ENCODE measurements at places on chromosomes 5 and 9.

DNA sequence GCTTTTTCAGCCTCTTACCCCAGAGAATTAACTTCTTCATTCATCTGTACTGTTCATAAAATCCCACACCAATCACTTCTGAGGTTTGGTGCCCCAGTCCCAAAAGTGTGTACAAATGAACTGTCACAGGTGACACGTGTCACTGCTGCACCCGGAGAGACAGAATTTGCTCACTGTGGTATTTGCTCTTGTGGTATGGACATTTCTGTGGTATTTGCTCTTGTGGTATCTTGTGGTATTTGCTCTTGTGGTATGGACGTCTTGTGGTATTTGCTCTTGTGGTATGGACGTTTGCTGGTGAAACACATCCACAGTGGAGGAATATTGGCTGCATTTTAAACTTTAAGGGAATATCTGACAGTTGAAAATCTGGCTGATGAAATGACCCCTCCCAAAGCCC lies 214.9 kb upstream of the DAP start:
- no peak for DNase-seq

- no peak for DNase-seq
These were observed 577.6 kb downstream of the TLR4 start for GRCh38 chr9:118281772-118282171.

DNA sequence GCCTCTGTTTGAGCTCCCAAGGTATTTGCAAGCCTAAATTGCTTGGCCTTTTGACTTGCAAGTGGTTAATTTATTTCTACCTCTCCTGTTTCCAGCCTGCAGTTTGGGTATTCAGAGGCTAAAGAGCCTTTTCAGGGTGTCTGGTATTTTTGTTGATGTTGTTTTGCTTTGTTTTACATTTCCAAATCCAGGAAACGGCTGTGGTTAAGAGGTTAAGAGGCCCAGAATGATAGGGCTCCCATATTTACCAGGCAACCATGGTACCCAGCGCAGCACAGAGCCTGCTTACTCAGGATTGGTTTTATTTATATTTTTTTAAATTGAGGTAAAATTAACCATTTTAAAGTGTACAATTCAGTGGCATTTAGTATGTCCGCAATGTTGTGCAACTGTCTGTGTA lies 92.1 kb downstream of the PDZD2 start:
- DNase-seq = no peak

- DNase-seq = no peak
These were observed 368 bp downstream of the SURF1 start for GRCh38 chr9:133355881-133356357.

GRCh38 chr9:79431019-79431679 lies 140.6 kb upstream of the TLE4 start:
- DNase-seq = no peak

- no peak for DNase-seq
These were observed 118.2 kb downstream of the SEC61B start for GRCh38 chr9:99340281-99340680.

DNA sequence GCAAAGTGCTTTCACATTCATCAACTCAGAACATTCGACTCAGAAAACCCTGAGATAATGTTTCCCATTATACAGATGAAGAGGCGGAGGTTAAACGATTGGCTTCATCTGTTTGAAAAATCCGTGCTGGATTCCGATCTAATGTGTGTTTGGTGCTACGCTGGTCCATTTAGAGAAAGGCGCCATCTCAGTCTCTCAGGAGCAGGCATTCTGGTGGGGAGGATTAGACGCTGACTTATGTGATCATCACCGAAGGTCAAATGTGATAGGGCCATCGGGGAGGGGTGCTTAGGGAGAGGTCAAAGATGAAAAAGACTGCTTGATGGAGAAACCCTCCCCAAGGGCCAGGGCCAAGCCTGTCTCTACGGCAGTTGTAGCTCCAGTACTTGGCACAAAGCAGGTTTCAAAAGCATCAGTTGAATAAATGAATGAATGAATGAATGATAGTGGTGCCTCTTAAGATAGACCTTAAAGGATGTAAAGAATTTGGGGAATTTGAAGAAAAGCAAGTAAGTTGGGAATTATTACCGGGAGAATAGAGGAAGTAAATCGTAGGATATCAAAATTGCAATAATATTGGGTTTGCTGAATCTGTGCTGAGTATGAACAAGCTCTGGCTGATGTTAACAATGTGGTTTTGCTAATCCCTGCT lies 160.6 kb upstream of the SHB start:
- DNase-seq = no peak

DNA sequence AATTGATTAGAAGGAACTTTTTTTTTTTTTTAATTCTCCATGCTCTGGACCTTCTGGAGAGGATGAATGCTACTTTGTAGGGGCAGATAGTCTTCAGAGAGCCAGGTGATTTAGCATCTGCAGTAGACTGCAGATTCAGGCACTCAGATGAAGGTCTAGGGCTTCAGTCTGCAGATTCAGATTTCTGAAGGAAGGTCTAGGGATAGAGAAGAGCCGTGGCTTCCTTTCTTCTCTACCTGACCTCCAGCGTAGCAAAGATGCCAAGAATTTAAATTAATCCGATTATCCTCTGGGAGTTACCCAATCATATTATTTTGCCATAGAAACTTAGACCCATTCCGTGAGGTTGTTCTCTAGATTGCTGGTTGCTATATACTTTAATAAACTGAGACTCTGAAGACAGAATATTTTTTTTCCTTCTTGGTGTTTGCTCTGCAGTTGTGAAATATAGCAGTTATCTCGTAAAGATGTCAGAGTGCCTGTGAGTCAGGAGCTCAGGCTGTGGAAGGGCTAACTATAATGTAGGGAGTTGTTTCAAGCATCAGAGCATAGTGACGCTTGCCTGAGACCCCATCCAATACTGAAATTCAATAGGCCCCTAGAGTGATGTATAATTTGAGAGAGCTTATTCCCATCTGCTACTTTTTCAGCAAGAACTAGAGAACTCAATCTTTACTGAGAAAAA lies 132.7 kb upstream of the SLC12A2 start:
- DNase-seq = no peak

DNA sequence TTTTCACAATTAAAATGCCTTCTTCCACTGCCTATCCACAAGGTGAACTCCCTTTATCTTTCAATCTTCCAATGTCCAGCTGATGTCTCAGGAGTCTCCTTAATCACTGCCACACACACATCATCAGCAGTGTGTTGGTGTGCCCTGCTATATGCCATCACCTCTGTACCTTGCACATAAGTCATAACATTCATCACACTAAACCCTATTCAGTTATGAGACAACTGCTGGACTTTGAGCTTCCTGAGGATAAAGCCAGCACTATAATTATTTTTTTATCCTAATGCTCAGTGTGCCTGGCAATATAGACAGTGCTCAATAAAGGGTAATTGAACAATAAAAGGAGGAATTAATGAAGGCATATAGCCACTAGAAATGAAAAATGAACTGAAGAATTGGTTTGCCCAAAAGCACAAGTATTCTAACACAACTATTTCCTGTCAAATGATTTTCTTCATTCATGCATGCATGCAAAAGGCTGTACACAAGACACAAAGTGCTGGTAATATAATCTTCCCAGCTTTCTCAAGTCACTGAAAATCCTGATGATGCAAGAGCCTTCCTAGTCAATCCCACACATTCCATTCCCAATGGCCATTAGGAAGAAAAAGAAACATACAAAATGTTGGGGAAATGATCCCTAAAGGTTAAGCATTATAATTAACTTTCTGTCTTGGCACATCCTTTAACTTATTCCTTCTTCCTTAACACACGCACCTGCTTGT lies 32.4 kb downstream of the LPAR1 start:
- no peak for DNase-seq

DNA sequence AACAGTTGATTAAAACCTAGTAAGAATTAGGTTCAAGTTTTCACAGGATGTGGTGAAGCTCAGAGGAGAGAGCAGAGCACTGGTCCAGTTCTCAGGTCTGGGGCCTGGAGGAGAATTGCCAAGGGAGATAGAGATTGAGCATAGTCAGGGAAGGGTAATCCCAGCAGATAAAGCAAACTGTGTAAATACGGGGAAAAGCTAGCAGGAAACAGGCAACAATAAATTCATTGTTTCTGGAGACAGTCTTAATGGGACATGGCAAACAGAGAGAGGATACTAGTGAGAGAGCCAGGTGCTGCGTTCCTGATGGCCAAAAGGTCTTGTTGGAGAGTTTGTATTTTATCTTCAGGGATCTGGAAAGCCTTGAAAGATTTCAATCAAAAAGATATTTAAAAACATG lies 333.0 kb downstream of the PDE4D start:
- no peak for DNase-seq

- no peak for DNase-seq
These were observed 1195.9 kb downstream of the DTWD2 start for GRCh38 chr5:117792476-117792875.

DNA sequence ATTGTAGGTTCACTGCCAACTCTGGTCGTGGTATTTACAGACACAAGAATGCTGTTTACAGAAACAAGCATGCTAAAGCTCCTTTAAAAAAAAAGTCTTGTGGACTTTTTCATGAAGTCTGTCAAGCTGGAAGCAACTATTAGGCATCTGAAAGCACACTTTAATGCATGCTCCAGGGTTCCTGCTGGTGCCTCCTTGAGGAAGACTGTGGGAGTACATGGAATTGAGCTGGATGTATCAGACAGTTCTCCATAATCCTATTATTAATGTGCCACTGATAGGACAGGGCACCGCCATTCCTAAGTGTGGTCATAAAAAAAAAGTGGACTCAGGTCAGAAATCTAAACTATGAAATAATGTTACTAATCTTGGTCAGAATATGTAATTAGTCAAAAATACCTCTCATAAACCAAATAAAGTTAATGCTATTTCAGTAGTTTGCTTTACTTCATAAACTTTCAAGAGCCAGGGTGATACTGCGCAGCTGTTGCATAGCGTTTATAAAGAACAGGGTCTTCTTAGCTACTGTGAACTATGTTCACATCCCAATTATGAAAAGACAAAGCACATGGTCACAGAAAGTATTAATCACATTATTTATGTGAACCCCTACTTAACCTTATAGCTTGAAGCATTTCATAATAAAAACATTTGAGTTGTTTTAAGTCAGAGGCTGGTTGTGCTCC lies 390.8 kb upstream of the PTGER4 start:
- DNase-seq = no peak

DNA sequence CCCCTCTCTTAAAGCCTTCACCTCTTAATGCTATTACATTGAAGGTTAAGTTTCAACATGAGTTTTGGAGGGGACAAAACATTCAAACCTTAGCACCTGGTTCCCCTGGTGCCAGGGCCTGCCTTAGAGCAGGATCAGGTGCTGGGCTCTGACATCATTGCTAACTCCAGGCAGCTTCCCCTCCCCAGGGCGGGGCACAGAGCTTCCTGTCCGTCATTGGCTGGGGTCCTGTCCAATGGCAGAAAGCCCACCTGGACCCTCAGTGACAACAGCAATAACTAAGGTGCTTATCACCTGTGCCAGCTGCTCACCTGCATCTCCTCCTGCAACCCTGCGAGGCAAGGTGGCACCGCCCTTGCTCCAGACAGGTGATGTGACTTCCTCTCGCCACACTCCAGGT lies 177.4 kb downstream of the NSG2 start:
- no peak for DNase-seq

DNA sequence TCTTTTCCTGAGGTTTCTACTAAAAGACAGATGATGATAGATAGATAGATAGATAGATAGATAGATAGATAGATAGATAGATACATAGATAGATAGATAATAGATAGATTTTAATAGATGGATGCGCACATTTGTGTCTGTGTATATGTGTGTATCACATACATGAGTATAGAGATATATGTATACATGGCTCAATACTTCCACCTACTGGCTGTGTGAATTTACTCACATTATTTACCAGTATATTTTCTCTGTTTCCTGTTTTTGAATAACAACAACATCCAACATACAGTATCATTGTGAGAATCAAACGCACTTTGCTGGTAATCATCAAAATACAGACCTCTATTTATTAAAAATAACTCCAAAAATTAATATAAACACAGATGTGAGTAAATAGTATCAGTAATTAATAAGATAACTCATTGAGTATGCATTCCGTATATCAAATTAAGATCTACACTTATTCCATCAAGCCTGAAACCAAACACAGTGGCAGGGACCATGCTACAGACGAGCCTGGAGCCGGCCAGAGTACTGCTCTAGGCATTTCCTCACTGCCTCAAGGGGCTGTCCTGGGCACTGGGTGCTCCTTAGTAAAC lies 338.0 kb downstream of the SEMA5A start:
- no peak for DNase-seq

DNA sequence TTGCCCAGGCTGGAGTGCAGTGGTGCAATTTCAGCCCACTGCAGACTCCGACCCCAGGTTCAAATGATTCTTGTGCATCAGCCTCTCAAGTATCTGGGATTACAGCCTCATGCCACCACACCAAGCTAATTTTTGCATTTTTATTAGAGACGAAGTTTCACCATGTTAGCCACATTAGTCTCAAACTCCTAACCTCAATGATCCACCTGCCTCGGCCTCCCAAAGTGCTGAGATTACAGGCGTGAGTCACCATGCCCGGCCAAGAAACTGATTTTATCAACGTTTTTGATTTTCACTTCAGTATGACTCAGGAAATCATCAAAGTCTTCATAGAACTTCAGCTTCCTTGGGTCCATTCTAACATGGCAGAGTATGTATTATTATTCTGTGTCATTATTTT lies 125.4 kb downstream of the GABRG2 start:
- DNase-seq = no peak

GRCh38 chr9:5838884-5839571 lies 6.1 kb upstream of the ERMP1 start:
- DNase-seq = no peak

GRCh38 chr5:91127456-91128081 lies 255.5 kb downstream of the ARRDC3 start:
- no peak for DNase-seq

DNA sequence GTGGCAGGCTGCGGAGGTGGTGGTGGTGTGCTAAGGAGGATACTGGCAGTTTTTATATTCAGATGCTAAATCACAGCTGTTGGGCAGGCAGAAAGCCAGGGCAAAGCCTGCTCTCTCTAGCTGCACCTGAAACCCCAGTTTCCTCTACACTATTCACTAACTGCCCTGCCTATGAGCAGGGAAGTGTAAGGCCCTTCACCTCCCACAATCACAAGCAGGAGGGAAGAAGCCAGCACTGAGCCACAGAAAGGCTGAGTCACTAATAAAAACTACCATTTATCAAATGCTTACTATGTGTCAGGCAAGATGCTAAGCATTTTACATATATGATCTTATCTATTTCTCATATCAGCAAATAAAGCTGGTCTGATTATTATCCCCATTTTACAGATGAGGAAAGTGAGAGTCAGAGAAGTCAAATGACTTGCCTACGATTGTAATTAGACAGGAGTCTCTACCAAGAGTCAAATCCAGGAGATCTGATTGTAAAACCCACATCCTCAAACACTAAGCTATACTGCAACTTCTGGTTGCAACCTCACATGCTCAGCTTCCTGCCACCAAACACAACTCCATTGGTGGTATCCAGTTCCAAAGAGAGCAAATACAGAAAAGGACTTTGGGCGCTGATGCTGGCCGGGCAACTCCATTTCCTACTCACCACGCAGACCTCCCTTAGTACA lies 17.7 kb upstream of the IL6ST start:
- no peak for DNase-seq

GRCh38 chr5:32369542-32370155 lies 56.9 kb upstream of the MTMR12 start:
- no peak for DNase-seq

- DNase-seq = no peak
These were observed 46.3 kb downstream of the DROSHA start for GRCh38 chr5:31485376-31486207.

Measured in activated CD8-positive, alpha-beta memory T cell treated with anti-CD3 and anti-CD28 coated beads, Interleukin-2, amount 50 U/mL, for 4 hours (primary cell).